ENCODE measurements at places on chromosomes 4 and X.

GRCh38 chr4:185657183-185657582, 121.9 kb upstream of the PDLIM3 start:
- no peak for DNase-seq

GRCh38 chrX:118525174-118525730, 29.6 kb downstream of the DOCK11 start:
- DNase-seq: no peak

DNA sequence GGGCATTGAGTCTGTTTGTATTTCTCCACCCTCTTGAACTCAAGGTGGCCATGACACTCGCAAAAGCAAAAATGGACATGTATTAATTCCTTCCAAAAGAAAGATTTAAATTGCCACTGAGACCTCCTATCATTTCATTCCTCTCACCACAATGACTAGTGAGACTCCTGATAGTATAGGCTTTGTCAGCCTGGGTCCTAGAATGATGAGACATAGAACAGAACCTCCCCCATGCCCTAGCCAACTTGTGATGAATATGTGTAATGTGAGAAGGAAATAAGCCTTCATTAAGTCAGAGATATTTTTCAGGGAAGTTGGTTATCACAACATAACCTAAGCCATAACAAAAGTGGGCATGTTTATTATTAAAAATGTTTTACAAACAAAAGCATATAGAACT, 62.5 kb downstream of the ASB9 start:
- DNase-seq: no peak

DNA sequence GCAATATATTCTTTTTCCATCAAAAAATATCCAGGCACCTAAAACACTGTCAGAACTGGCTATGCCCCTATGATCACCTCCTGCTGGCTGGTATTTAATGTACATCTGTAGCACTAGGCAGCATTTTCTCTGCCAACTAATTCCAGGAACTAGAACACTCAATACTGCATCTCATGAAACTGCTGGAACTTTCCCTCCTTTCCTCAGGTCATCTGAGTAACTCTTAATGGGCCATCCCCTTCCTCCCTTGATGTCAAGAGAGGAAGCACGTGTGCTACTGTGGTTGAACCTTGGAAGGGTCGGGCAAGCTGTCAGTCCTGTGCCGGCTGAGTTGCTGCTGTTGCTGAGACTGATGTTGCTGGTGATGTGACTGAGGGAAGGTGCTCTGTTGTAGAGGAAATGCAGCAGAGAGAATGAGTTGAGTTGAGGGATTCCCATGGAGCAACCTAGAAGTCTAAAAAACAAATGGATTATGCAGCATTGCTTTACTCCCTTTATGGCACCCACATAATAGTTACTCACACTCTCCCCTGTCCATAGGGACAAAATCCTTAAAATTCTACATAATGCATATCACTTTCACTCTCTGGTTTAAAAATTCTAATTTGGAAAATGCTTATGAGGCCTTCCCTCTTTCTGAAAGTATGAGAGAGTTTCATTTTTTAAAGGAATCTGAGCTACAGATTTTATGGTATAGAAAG, 39.5 kb downstream of the TMEM165 start:
- DNase-seq: no peak

DNA sequence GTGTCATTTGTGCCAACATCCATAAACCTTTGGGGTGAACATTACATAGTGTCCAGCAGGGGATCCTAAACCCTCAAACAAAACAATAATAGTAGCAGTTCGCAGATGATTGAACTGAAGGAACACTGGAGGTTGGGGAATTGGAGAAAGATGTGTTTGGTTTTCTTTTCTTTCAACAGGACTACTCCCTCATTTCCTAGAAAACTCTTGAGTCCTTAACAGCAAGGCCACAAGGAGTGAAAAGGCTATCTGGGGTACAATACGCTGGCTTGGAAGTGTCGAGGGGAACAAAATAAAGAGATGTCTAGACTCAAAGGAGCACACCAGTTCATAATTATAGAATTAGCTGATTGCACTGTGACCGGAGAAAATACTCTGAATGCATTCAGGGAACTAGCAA, 72.1 kb downstream of the IDS start:
- no peak for DNase-seq

GRCh38 chr4:114017120-114017917, 37.9 kb upstream of the ARSJ start:
- no peak for DNase-seq

DNA sequence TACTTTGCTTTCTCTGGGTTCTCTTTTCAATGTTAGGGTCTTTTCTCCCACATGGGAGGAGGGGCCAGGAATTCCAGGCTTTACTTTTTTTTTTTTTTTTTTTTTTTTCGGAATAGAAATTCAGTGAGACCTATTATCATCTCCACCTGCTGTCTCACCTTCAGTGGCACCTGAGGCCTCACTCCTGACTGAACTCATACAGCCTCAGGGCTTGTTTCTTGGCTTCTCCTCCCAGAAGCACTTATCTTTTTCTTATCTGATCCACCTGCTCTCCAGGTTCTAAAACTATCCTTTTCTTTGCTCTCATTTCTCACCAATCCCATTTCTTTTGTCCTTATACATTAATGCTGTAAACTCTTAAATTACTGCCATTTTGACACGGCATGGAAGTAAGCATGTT, 117.3 kb upstream of the PPP3CA start:
- no peak for DNase-seq

GRCh38 chr4:76384052-76384451, 36.9 kb downstream of the CCDC158 start:
- no peak for DNase-seq

GRCh38 chr4:171602638-171603355, 210.4 kb upstream of the GALNTL6 start:
- no peak for DNase-seq

- DNase-seq: no peak
These were observed 59.0 kb downstream of the ING2 start for GRCh38 chr4:183563874-183564273.

- DNase-seq: no peak
These were observed 311.2 kb upstream of the GATB start for GRCh38 chr4:152072001-152072485.

- DNase-seq: no peak
These were observed 302.1 kb downstream of the KCTD8 start for GRCh38 chr4:44146516-44146915.

DNA sequence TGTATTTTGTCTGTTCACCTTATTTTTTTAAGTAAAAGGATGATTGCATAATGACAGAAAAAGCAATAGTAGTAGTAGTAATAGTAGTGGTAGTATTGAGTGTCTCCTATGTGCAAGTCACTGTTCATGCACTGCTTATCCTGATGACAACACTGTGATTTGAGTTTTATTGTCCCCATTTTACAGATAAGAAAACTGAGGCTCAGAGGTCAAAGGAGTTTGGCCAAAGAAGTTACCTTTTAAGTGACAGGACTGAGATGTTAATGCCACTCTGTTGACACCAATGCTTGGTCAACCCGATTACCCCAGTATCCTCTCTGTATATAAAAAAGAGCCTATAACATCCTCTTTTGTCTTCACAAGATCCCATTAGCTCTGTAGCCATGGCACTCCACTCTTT, 100.5 kb upstream of the FRMPD3 start:
- DNase-seq: no peak

- peak; percentile 61 for DNase-seq
These were observed 1.1 kb upstream of the PGRMC2 start for GRCh38 chr4:128288689-128289106.

DNA sequence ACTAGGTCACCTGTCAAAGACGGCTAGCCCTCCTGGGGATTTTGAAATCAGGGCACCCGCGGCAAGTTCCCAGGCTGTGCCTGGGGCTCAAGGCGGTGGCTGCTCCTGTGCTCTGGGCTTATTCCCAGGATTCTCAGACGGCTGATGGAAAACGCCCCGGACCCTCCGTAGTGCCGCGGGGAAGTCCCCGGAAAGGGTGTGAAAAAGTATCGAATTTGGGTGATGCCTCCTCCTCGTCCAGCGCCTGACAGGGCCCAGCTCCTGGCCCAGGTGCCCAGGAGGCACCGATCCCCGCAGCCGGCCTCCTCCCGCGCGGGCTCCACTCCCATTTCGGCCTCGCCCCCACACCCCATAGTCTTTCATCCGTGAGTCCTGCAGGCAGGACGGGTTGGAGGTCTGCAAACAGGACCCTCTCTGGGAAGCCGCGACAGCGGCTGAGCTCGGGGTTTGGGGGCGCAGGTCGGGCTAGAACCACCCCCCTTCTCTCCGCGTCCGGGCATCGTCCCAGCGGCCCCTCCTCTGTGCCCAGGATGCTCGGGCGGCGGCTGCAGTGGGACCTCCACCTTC, 1.1 kb upstream of the NSG1 start:
- no peak for DNase-seq

GRCh38 chr4:2793586-2794485, 951 bp downstream of the SH3BP2 start:
- no peak for DNase-seq
